Purkinje cell (primary cell): ENCODE measurements at places on chromosomes 16 and 17. TPM values are rescaled to one million over a fixed set of nuclear protein-coding genes. Genes with fewer than 3 reads are reported as not detected.

Gene ARL5C
- not detected in 2 replicates for polyA plus RNA-seq

Gene TEKT5
- 1.0 TPM in 1 of 2 replicates, not detected in the other for polyA plus RNA-seq

Gene HEATR9
- polyA plus RNA-seq: not detected in 2 replicates

Gene MVD
- polyA plus RNA-seq: 6.0 and 7.4 TPM in 2 replicates

Gene TBC1D3K
- polyA plus RNA-seq: not detected in 2 replicates

Gene TRIM25
- polyA plus RNA-seq: 1.5 and 2.6 TPM in 2 replicates

Gene SCGB1C2
- not detected in 2 replicates for polyA plus RNA-seq
